Endothelial cell (in vitro differentiated cells): ENCODE measurements at places on chromosomes 7 and 10.

DNA sequence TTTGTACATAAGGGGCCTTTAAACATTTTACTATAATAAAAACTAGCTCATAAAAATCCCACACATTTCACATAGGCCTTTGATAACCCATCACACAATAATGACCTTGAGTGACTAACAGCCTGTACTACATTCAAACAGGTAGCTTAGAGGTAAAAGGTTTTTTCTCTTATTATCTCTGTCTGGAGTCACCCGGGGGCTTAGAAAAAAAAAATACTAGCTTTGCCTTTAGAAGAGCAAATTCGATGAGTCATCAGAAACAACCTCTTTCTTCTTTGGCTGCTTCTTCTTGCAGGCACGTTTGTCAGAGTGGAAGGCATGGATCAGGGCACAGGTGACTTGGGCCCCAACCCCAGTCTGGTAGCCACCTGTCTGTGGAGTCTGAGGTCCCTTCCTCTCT lies 43.4 kb upstream of the ADO start:
- no peak for DNase-seq

DNA sequence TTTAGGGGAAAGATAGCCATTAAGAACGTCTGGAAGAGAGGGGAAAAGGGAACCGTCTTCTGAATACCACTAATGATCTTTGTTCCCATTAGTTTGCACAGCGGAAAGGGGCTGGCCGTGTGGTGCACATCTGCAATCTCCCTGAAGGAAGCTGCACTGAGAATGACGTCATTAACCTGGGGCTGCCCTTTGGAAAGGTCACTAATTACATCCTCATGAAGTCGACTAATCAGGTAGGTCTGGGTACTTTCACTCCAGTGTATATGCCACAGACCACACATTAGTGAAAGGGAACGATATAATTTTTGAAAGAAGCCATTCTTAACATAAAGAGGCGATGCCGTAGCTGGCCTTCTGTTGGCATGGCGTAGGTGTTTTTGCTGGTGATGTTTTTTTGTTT lies 74.3 kb upstream of the PDCD4 start:
- no peak for DNase-seq

DNA sequence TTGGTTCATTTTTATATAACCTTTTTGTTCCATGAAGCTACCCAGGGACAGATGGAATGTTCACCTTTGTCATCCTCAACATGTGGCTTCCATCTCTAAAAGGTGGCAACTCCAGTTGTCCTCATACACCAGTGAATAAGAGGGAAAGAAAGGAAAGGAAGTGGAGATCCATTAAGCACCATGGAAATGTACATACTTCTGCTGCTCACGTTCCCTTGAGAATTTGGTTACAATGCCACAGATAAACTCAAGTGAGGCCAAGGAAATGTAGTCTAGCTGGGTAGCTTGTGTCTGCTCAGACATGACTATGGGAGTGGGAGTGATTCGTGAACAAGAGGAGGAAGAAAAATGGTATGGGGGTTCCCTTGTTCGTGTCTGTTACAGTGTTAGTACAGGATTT lies 237.1 kb upstream of the FAM3C start:
- DNase-seq = no peak

- no peak for DNase-seq
Observed at GRCh38 chr10:75083972-75084833, 27.3 kb upstream of the SAMD8 start.

DNA sequence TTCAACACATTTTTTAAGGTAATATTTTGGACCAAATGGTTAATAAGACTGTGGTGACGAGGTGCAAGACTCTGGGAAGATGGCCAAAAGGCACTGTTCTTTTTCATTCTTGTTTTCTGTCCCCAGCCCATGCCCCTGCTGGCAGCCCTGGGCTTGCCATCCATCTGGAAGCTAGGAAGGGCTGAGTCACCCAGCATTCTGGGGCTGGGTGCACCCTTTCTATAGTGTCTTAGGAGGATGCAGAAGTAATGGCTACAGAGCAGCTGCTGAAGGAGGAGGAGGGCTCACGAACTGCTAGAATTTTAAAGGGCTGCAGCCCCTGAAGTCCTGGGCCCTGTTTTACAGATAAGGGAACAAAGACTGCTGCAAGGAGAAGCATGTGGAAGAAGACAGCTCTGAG lies 42.8 kb upstream of the ZNF32 start:
- no peak for DNase-seq

GRCh38 chr10:89091496-89091895 lies 100.9 kb downstream of the FAS start:
- no peak for DNase-seq

DNA sequence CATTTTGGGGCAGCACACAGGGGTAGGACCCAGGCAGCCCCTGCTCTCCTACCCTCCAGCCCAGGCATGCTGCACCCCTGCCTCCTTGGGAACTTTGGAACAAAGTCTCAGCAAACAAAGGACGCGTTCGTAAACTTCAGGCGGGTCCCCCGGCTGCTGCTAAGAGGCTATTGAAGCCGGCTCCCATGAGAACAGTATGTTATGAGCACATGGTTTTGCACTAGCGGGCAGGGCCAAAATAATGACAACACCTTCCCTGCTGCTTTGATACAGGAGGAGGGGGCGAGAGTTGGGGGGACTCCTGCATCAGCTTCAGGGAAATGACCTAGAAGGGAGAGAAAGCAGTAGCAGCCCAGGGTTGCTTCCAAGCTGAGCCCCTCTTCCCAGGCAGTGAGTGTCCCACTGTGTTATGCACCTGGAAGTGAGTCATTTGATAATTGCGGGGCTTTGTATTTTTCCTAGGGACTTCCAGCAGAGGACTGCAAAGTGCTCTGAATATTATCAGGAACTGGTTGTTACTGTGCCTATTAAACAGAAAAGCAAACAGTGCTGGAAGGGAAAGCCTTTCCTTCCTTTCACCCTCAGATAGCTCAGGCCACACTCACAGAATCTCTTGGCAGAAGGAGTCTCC lies 6.9 kb downstream of the ITPRIP start:
- DNase-seq = no peak

DNA sequence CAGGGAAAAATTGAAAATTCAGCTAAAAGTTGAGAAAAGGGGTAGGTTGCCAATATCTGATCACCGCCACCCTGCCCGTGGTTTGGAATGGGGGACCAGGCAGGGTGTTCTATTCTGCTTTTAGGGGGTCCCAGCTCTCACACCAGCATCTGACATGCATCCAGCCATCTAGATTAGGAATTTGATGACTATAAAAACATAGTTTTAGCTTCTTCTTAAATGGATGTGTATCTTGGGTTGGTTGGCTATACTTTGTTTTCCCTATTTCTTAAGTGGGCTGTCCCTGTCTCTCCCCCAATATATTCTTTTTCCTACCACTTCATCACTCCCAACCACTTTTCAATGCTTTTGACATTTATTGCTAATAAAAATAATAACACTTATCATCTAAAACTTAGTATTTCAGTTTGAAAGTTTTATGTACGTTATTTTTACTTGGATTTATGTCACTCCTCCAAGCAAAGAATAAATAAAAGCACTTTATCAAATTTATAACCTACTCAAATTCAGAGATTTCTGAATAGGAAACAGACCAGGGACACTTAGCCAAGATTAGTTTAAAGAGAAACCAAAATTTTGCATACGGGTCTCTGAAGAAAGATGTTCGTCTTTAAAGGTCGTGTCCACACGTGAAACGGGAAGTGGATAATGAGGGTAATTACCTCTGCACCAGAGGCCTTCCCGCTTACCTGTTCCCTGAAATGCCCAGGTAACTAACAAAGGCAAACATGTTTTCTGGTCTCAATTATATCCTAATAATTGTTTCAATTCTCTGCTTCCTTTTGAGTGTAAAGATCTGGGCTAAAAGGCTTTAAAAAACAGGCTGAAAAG lies 233.2 kb upstream of the AUTS2 start:
- no peak for DNase-seq

- DNase-seq = no peak
Observed at GRCh38 chr10:49615721-49616120, 1.9 kb downstream of the CHAT start.

GRCh38 chr7:80307227-80307856 lies 172.7 kb downstream of the GNAI1 start:
- no peak for DNase-seq

DNA sequence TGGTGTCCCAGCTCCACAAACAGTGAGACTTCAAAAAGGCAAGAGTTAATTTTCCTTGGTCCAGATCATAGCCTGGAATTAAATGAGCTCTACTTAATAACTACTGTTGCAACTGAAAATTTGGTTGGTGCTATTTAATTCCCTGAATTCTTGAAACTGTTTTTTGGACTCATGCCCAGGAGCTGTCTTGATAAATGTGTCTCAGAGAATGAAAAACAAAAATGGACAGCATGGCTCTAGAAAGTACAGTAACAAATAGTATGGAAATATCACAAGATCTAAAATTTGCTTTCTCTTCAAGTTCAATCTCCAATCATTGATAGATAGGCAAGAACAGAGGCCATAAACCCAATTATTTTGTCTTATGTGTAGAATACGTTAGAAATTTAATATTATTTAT lies 42.5 kb downstream of the CCDC71L start:
- no peak for DNase-seq

GRCh38 chr7:75931680-75932079 lies 16.7 kb downstream of the POR start:
- DNase-seq = no peak

DNA sequence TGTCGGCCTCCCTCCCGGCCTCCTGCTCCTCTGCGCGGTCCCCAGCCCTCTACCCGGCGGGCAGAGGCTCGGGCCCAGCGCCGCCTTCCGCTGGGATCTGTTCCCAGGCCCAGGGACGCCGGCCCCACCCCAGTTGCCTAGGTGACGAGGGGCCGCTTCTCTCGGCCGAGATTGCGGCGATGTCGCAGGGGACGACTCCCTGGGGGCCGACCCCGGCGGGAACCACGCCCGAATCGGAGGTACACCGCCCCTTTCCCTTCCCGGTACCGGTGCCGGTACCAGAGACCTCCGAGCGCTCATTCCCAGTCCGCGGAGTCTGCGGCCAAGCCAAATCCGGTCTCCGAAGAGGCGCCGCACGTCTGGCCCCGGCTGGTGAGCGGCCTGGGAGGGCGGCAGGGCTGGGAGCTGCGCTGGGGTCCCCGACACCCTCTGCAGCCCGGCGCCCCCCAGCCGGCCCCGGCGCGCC lies at the start of gene CABCOCO1:
Gene CABCOCO1 (plus strand): TSS at position 136 of the 466 bp plus-strand sequence. CDS start 44 bp downstream, at position 180.
- peak; percentile 70 for DNase-seq

DNA sequence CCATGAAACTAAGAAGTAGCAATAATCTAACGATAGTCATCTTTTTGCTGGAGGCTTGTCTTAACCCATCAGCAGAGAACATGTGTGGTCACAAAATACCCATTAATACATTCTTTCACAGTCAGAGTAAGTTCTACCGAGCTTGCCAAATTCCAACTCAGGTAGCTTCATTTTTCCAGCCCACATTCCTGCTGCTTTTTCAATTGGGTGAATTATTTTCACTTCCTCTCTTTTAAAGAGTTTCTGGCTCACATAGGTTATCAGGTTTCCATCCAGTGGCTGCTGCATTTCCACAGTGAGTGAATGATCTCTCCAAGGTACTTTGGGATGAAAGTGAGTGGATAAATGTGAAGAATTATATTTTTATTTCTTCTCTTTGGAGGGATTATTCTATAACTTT lies 233.1 kb downstream of the SEMA3E start:
- DNase-seq = no peak

GRCh38 chr7:93430917-93431588 lies 143.5 kb downstream of the CALCR start:
- no peak for DNase-seq

GRCh38 chr7:55552320-55553023 lies 19.8 kb downstream of the VOPP1 start:
- peak; percentile 21 for DNase-seq

DNA sequence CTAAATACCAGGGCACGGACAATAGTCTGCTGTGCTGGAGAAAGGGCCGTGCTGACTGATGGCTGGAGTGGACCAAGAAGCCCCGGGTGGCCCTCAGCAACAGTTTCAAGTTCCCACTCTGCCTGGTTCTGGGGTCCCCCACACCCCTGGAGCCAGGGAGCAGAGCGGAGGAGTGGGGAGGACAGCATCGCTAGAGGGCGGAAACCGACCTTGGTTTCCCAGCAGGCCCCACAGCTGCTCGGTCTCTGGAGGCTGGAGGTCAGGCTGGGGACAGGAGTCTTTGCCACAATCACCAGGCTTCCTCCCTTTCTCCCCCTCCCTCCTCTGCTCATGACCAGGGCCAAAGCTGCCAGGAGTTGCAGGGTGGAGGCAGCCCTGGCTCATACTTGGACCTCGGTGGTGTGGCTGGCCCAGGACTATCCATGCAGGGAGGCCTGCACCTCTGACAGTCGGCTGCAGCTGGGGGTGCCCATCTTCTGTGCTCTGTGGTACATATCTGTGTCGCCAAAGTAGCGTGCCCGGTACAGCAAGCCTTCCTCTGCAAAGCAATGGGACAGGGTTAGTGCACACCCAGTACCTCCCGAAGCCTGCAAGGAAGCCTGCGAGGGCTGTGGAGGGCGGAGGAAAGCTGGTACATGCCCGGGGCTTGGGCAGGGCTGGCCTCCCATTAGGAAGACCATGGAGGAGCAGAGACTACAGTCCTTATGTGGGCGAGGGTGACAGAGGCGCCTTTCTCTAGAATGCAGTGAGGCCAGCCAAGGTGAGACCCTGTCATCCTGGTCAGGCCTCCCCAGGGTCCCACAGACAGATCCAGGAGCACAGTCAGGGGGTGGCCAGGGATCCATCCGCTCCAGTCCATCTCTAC lies 19.1 kb downstream of the DNAJB12 start:
- no peak for DNase-seq

- no peak for DNase-seq
Observed at GRCh38 chr7:47474937-47475879, 106.7 kb downstream of the TNS3 start.

- DNase-seq = no peak
Observed at GRCh38 chr10:133554600-133554999, 10.8 kb downstream of the SYCE1 start.

GRCh38 chr7:135859538-135859937 lies 110.9 kb upstream of the FAM180A start:
- no peak for DNase-seq

GRCh38 chr10:21421794-21422193 lies 103.7 kb downstream of the SKIDA1 start:
- no peak for DNase-seq

GRCh38 chr7:90173127-90173844 lies 19.0 kb downstream of the STEAP1 start:
- DNase-seq = no peak

- no peak for DNase-seq
Observed at GRCh38 chr10:100100651-100101184, 19.0 kb upstream of the CPN1 start.

DNA sequence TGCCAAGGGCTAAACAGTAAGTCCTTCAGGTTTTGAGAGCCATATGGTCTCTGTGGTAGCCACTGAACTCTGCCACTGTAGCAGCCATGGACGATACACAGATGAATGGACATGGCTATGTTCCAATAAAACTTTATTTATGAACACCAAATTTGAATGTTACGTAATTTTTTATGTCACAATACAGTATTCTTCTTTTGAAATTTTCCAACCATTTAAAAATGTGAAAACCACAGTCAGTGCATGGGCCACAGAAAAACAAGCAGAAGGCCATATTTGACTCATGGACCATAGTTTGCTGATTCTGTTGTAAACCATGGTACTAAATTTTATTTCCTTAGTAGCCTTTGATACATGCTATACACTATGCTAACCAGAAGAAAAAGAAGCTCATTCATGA lies 361.8 kb downstream of the MAGI2 start:
- DNase-seq = no peak
